LNCaP clone FGC (cell line): ENCODE measurements at places on chromosomes 12 and 14.
A peak's percentile ranks its signal among the peaks of the same experiment; 100 is the strongest.

DNA sequence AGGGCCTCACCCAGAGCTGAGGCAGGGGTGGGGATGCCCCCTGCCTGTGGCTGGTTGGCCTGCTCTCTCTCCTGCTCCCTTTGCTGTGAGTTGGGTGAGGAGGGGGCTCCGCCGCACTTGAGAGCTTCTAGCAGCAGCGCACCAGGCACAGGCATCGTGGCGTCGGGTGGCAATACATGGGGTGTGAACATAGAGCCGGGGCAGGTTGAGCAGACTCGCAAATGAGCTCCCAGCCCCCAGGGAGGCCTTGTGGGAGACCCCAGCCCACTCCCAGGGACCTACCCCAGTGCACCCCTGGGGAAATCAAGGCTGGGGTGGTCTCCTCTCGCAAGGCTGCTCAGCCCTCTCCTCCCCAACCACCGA, 54.5 kb downstream of the KIF26A start:
- DNase-seq = no peak

- no peak for DNase-seq
Measured at GRCh38 chr12:120865098-120865497, 39.1 kb downstream of the SPPL3 start.

DNA sequence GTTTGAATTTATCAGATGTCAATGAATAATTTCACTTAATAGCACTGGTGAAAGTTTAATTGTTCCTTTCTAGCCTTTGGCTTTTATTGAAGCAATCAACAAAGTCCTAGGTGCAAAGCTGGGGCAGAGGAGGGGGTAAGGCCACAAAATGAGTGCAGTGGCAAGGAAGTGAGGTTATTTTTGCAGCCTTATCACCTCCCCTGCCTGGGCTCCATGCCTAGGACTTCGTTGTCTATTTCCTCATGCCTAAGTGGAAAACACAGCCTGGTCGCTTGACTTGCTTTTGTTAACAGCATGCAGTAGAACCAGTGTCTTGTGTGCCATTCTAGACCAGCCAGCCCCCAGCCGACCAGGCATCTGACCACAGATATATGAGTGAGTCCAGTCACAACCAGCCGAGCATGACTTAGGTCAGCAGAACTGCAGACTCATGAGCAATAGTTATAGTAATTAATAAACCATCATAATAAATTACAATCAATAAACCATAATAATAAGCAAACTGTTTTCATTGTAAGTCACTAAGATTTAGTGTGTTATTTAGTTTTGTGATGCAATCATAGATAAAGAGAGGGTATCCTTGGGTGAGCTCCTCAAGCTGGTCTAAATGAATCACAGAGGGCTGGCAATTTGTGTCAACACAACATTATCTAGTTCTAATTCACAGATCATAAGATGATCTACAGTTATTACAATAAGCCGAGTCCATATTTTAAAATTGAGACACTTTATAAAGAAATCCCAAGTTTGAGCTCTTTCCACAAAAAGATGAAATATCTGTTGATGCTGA, 156.8 kb downstream of the GLT1D1 start:
- DNase-seq = no peak

DNA sequence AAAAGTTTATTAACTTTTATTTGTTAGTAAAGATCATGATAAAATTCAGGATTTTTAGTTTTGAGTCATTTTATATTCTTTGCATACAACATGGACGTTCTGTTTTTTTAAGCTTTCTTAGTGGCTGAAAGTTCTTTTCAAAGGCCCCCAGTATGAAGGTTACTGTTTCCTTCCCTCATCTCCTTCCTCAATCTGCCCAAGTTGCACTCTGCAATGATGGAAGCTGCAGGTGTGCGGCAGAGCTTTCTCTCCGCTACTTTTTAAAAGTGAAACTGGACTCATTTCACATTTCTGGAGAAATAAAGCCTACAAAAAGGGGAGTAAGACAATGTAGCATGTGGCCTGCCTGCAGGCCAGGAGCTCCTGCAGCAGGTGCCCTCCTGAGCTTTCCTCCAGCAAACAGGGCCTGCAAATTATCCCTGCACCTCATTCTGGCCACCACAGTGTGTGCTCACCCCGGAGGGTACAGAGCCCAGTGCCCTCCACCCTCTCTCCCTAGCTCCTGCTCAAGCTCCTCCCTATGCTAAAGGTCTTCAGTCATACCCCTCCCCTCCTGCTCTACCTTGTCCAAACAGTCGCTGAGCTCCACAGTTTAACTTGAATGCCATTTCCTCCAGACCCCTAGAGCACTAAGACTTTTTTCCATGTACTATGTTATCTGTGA, 78.9 kb downstream of the SETD3 start:
- no peak for DNase-seq

DNA sequence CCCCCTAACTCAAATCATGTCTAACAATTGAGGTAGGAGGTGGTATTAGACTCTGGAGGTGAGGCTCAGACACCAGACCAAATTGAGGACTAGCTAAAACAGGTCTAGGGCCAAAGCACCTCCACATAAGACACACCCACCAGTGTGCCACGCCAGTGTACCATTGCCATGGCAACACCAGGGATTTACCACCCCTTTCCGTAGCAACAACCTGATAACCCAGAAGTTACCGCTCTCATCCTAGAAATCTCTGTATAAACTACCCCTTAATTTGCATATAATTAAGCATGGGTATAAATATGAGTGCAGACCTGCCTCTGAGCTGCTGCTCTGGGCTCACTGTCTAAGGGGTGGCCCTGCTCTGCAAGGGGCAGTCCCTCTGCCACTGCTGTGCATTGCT, 57.4 kb upstream of the PPP2R5C start:
- no peak for DNase-seq

DNA sequence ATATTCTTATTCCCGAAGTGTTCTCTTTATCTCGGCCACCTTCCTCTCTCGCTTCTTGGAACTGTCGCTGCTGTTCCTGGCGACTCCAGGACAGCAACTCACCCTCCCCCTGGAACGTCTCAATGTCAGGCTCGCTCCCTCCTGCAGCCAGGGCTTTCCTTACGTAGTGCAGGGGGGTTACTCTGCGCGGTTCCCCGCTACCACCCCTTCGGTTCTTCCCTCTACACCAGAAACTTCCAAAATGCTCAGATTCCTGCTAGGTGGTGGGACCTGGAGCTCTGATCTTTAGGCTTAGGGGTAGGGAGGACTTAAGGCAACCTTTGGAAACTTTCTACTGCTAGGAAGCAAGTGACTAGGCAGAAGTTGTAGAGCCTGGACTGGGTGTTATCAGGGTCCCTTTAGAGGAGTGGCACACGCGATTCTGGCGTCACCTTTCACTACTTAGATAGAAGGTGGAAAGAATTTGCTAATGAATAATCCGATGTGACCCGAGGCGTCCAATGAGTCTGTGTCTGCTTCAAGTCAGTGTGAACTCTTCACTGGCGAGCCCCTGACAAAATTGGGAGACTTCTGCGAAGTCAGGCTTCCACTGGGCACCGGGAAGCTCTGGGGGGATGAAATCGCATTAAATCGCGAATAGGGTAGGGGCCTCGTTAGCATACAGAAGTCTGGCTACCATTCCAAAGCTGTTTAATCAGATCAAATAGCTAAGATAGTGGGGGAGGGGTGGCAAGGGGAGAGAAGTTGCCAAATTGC, 900 bp upstream of the DPF3 start:
- no peak for DNase-seq

- DNase-seq = no peak
Measured at GRCh38 chr14:104137297-104138097, 890 bp upstream of the KIF26A start.

DNA sequence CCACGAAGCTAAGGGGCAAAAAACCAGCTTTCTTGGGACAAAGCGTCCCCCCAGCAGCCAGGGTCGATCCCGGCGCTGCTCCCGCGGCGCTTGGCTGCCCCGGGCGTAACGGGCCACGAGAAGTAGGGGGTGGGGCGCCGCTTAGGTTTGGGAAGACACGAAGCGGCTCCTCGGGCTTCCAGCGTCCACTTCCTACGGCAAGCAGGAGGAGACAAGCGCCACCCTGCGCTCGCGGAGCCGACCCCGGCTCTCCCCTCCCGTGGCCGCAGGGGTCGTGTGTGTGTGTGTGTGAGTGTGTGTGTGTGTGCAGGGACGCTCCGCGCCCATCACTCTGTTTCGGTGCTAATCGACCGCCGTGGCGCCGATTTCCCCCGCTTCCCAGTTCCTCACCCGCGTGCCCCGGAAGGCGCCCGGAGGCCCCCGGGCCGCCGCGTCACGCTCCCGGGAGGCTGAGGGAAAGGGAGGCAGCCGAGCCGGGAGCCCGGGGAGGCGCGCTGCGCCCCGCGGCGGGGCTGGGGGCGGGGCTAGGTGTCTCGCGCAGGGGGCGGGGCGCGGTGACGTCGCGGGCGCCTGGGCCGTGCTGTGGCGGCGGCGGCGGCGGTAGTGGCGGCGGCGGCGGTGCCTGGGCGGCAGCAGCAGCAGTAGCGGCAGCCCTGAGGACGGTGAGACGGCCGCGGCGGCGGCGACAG, at the start of gene ERC1:
Gene ERC1 (plus strand): TSS at position 563 of the 689 bp plus-strand sequence. CDS start 36,681 bp downstream, outside the sequence.
- DNase-seq = peak; percentile 50

GRCh38 chr14:29724991-29725390, 202.7 kb downstream of the PRKD1 start:
- DNase-seq = peak; percentile 67

GRCh38 chr12:100610666-100611430, 37.4 kb downstream of the GAS2L3 start:
- no peak for DNase-seq

DNA sequence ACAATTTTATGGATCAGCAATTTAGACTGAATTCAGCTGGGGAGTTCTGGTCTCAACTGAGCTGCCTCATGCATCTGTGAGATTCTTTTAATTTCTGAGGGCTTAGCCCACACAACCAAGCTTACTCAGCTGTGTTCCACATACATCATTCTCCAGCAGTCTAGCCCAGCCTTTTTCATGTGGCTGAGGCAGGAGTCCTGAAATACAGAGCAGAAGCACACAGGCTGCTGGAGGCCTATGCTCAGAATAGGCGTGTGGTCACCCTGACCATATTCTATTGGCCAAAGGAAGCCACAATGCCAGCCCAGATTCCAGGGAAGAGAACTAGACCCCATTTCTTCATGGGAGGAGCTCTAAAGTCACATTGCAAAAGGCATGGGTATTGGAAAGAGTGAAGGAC, 72.3 kb upstream of the DHRS4 start:
- no peak for DNase-seq

DNA sequence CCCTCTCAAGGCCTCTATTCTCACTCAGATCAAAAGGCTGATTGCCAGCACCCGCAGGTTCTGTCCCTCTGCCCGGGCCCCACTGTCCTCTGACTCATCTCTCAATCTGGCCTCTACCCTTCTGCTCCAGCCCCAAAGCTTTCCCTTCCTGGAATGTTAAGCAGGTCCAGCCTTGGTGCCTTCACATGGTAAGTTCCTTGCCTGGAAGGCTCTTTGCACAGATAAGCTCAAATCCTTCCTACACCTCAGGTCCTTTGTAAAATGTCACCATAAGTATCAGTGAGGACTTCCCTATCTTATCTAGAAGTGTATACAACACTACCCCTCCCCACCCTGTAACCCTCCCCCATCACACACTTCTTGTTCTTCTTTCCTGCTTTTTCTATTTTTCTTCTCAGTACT, 22.2 kb downstream of the LPCAT3 start:
- DNase-seq = no peak

DNA sequence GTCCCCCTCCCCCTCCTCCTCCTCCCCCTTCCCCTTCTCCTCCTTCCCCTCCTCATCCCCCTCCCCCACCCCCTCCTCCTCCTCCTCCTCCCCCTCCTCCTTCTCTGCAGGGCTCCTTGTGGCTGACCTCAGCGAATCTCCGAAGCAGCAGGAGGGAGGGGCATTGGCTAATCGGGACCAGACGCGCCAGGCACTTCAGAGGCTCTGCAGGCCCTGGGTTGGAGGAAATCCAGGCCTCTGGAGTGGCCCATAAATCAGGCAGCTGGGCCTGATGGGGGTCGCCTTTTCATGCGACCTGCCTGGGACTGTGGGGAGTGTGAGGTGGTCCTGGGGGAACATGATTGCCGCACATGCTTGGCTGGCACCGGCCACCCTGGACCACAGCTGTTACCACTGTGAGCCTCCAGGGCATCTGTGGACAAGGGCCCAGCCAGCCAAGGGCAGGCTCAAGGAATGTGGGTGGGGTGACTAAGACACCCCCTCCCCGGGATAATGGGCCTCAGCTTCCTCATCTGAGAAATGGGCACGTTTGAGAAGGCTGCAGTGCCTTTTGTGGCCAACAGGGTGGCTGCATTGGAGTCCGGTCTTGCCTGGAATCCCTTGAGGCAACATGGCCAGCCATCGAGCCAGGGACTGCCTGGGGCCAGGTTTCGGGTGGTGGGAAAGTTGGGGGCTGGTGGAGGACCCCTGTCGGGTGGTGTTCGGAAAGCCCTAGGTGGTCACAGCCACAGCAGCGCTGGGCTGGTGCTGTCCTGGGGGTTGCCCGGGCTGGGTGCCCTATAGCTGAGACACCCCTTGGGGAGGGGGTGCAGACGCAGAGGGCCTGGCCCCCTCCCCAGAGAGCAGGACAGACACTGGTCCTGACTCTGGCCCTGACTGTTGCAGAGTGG, 12.0 kb downstream of the KIF26A start:
- DNase-seq = no peak

GRCh38 chr12:87157791-87158190, 871.4 kb downstream of the C12orf50 start:
- DNase-seq = no peak

- no peak for DNase-seq
Measured at GRCh38 chr12:111283966-111284365, 84.9 kb downstream of the PHETA1 start.

DNA sequence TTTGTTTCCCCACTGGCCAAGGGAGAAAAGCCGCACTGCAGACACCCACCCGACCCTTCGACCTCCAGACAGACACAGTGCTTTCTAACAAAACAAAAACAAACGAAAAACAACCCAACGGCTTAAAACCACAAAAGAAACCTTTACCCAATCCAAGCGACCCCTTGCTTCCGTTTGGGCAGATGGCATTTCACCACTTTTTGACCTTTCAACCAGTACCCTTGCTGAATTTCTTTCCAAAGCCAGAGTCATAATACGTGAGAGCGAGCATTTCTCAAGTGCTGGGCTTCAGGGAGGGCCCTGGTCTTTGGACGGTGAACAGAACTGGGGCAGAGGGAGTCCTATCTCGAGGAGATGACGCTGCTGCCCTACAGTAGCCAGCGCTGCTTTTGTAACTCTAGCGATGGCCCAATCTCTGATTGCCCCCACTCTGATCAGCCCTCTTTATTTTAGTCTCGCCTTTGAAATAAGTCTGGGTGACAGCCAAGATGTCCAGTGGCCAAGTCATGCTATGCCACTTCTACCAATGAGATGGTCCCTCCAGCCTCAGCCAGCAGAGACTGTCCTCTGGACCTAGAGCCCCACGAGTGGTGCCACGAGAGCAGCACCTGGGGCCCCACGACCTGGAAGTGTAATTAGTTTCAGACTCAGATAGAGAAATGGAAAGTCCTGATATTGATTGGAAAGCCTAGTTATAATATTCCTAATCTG, 21.9 kb upstream of the ADIPOR2 start:
- DNase-seq = no peak

- DNase-seq = no peak
Measured at GRCh38 chr14:75448209-75448608, 20.4 kb downstream of the JDP2 start.

GRCh38 chr14:79516009-79516408, 695.3 kb downstream of the DIO2 start:
- DNase-seq = no peak

- DNase-seq = no peak
Measured at GRCh38 chr14:99318091-99318958, 46.3 kb upstream of the BCL11B start.

GRCh38 chr12:122411537-122411936, 10.9 kb downstream of the CLIP1 start:
- peak; percentile 79 for DNase-seq
